NCI-H187 treated with DMSO at 0.1 percent for 48 hours (cell line): ENCODE measurements at places on chromosomes 4 and X.

- no peak for DNase-seq
Measured at GRCh38 chr4:67687636-67688035, 13.3 kb downstream of the UBA6 start.

DNA sequence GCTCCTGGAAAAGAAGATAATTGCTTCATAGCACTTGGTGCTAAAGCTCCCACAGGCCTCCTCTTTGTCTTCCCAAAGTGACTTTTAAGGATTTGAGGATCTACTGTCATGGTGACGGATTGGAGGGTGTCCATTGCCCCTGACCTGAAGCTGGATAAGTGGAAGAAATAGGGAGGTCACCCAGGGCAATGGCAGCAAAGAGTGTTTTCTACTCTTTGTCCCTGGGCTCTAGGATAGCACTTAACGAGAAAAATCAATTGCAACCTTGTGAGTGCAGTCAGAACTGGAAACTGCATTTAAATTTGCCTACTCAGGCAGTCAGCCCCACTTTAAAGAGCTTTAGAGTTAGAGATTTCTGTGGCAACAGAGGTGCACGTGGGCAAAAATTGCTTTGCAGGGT is 43.7 kb upstream of the XK start:
- DNase-seq: peak; percentile 38

- no peak for DNase-seq
Measured at GRCh38 chr4:145937971-145938611, 532 bp downstream of the ZNF827 start.

DNA sequence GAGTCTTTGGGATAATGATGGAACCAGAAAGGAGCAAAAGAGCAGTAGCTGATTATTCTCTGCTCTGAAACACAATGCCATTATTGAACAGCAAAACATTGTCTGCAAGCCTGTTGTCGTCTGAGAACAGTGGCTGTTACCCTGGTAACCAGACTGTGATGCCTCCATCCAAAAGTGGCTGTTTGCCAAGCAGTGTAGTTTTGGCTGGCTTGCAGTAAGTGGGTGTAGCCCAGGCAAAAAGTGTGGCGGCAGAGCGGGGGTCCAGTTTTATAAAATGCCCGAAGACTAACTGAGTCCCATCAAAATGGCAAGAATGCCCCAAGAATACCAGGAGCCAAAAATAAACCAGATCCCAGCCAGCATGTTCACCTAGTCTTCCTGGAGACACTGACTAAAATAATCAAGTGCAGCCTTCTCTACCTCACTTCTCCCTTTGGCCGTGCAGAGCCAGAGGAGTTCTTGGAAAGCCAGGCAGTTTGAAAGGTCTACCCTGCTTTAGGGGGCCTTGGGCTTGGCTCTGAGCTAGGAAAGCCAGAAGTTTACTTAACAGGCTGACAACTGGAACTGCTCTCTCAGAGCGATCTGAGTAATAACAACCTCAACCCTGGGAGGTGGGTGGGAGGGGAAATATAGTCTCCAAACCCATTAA is 2.6 kb downstream of the PLP1 start:
- no peak for DNase-seq

DNA sequence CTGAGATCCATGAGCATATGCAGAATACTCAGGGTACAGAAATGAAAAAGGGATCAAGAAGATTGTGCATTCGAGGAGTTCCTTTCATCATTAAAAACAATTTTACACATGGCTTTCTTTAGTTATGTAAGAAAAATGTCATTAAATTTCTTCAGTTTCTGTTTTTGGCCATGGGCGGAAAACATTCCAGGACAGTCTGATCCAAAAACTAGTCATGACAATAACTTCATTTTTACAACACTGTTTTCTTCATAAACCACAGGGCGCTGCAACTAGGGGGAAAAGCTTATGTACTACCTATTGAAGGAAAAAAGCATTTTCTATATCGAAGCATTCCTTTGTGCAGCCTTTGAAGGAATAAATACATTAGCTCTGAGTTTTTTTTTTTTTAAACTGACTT is 28.2 kb downstream of the IL13RA1 start:
- no peak for DNase-seq

GRCh38 chr4:76219299-76220055 is 5.9 kb upstream of the SCARB2 start:
- no peak for DNase-seq

DNA sequence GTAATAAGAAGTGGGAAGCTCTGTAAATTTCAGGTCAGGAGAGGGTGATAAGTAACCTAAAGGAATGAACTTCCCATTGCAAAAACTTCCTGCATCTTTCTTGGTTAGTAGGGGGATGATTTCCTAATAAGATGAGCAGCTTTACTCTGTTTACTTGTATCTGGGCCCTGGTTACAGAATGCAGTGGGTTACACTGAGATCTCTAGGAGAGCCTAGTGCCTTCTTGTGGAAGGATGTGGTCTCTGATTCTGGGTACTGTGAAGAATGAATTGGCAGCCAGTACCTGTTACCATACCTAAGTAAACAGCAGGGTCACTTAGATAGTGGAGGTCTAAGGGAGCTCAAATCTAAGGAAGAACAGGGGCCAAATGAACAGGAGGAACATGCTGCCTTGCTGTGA is 320.6 kb downstream of the ARHGAP10 start:
- no peak for DNase-seq

- no peak for DNase-seq
Measured at GRCh38 chr4:23635468-23635867, 254.4 kb downstream of the PPARGC1A start.

- no peak for DNase-seq
Measured at GRCh38 chr4:41619161-41619560, 81.2 kb downstream of the LIMCH1 start.

DNA sequence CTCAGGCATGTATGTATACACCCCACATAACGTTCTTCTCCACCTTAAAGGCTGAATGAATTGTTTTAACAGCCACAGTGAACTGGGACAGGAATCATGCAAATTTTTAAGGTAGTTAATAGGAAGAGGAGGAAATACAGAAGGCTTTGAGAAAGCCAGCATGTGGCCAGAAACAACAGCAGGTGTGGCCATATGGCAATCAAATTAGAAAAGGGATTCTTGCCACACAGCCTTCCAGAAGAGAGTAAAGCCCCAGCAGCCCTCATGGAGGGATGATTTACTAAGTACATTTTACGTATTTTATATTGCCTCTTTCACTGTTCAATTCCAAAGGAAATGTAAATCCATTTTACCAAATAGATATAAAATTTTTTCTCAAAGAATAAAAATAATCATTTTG is 792.2 kb downstream of the ADGRL3 start:
- DNase-seq: no peak

DNA sequence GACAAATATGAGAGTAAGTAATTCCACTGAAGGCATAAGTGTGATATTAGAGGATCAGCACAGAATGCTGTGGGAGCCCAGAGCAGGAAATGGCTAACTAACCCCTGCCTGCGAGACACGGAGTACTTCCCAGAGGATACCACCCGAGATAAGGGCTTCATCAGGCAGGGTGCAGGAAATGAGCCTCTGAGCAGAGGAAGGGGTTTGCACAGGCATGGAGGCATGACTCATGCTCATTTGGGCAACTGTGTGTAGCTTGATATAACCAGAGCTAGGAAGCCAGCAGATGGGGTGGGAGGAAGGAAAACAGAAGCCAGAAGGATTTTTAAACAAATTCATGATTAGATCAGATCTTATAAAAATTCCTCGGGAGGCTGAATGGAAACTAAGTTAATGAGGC is 70.0 kb upstream of the TSPAN5 start:
- DNase-seq: no peak

GRCh38 chr4:41267997-41268396 is 11.3 kb downstream of the UCHL1 start:
- DNase-seq: peak; percentile 95
